ENCODE measurements at places on chromosomes 11 and 22.

DNA sequence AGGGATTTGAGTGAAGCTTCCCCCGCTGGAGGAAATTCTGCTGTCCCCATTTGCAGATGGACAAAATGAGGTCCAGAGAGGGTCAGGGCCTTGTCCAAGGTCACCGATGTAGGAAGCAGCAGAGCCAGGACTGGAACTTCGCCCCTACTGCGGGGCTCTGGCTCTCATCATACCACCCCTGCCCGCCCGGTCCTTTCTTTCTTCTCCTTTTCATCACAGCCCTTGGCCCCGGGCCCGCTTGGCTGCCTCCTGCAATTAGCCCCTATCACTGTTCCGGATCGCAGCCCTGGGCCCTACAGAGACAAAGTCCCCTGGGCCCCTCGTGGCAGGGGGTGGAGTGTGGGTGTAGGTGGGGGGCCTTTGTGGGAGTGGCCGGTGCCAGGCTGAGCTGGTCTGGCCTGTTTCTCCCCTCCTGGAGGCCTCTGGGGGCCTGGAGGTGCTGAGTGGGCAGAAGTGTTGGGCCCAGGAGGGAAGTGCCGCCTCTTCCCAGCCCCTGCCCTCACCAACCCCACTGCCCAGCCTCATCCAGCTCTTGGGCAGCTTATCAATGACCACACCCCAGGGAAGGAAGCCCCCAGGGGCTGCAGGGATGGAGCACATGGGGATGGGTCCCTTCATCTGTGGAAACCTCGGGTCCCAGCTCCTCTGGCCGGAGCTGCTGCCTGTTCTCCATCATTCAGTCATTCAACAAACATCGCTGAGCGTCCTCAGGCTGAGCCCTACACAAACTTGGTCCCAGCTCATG, 3.4 kb downstream of the EMID1 start:
- DNase-seq: no peak

- DNase-seq: no peak
Measured at GRCh38 chr22:50467773-50468440, 6.9 kb downstream of the SBF1 start.

DNA sequence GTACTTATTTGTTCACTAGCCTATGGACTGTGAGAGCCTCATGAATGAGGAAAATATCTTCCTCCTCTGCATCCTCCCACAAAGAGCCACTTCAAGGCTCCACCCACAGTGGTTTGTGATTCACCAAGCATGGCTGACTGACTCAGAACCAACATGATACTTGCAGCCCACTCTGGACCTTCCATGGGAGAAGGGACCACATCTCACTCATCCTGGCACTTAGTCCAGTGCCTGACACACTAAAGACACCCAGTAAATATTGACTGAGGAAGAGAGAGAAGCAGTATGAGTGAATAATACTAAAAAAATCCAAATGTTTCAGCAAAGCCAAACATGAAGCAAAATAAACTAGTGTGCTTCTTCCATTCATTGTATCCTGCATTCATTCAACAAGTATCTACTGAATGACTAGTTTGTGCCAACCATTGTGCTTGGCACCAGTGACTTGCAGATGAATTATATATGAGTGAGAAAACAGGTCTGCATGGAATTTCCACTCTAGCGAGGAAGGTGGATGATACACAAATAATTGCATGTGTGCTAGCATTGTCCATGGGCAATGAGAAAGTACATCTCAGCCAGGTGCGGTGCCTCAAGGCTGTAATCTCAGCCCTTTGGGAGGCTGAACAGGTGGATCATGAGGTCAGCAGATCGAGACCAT, 54.9 kb upstream of the BLID start:
- DNase-seq: peak; percentile 89

- peak; percentile 61 for DNase-seq
Measured at GRCh38 chr11:46896719-46897406, 21.5 kb downstream of the LRP4 start.

DNA sequence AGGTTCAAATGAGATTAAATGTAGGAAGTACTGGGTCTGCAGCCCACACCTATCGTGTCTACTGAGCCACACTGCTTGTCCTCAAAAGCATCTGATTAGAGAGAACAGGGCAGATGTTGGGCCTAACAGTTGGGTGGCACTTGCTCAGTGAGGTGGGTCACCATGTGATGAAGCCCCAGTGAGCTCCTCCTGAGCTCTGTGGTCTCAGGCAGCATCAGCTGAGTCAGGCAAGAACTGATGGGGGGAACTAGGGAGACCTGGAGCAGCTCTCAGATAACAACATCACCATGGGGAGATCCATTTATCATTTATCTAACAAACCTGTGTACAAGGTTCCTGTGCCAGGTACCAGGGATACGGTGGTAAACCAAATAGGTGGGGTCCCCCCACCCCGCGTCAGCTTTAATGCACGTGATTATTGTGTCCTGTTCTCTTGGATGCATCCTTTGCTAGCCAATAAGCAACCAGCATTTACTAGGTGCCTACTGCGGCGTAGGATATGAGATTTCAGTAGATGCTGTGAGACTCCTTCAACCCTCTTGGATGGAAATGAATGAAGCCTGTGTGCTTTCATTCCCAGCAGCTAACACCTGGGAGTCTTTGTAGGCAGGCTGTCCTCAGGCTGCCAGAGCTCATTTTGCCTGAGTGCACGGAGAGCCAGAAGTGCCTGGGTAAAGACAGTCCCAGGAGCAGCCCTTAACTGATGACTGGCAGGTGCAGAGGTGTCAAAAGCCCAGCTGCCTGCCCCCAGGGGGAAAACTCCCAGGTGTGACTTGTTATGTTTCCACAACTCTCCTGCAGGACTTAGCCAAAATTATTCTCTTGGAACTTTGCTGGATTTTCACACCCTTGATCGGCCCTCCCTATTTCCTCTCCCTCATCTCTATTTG, 73.6 kb upstream of the NARS2 start:
- DNase-seq: no peak

- no peak for DNase-seq
Measured at GRCh38 chr22:21866833-21867527, 465 bp downstream of the MAPK1 start.

DNA sequence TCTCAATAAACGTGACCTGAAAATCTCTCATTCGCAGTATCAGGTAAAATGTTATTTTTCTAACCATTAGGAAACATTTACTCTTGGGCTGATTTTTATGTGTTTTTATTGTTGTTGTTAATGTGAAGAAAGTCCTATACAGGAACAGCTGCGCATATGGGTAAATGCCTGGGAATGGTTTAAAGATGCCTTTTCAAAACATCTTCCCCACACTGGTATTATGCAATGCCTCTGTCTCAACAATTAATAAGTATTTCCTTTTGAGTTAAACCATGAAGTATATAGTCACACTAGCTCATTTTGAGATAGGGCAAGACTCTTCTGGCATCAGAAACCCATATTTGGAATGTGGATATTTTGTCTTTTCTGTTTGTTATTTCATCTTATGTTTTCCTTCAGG, 13.7 kb upstream of the LIN7C start:
- DNase-seq: no peak

- no peak for DNase-seq
Measured at GRCh38 chr11:122024278-122024677, 91.7 kb downstream of the BLID start.

GRCh38 chr11:79321263-79321662, 119.6 kb downstream of the TENM4 start:
- peak; percentile 48 for DNase-seq

DNA sequence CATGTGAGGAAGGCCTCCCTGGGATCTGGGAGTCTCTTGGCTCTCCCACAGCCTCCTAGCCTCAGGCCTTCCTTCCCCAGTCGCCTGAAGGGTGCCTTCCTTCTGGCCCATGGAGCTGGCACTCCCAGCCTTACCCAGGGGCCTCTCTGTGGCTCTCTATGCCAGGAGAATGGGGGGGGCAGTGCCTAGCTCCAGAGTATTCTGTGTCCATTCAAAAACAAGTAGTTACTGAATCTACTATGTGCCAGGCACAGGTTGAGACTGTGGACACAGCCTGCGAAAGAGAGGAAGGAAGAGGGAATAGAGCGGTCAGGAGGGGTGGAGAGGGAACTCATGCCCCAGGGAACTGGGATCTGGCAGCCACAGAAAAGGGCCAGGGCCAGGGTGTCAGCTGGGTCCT, 2.7 kb upstream of the PLA2G3 start:
- no peak for DNase-seq

GRCh38 chr11:118251858-118252652, at the start of gene MPZL3:
Gene MPZL3 (minus strand): TSS chr11:118252365. CDS start chr11:118252294, 71 bp downstream.
- peak; percentile 75 for DNase-seq

DNA sequence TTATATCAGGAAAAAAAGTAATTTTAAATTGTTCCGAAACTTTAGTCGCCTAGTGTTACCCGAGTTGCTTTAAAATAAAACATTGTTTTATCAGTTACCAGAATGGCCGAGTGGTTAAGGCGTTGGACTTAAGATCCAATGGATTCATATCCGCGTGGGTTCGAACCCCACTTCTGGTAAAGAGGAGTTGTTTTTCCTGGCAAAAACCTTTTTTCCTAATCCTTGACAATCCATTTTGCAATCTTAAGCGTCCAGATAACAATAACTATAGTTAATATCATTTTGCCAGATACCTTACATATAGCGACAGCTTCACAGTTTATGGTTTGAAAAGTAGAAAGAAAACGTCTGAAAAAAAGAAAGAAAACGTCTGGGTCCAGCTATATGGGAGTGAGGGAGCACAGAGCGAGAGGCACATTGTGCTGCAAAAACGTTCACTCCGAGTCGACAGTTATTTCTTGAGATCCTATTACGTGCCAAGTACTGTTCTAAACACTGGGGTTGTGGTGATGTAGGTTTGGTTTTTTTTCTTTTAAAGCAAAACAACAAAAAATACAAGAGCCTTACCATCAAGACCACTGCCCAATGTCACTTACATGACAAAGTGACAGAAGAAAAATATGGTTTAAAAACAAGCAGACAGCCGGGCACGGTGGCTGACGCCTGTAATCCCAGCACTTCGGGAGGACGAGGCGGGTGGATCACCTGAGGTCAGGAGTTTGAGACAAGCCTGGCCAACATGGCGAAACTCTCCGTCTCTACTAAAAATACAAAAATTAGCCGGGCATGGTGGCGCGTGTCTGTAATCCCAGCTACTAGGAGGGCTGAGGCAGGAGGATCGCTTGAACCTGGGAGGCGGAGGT, 40.6 kb downstream of the OR4D9 start:
- peak; percentile 87 for DNase-seq

DNA sequence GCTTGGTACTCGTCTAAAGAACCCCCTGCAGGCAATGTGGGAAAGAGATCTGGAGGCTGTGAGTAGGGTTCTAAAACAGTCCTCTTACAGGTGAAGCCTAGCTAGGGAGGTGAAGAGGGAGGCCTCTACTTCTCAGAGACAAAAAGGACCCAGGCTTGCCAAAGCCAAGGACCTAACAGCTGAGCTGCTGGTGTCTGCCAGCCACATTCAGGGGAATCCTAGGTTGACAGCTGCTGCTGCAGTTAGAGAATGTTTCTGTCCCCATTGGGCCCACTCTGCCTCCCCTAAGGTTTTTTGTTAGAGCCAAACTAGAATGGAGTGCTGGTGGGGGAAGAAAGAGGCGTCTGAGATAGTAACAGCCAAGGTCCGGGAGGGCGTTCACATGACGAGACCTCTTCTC, 26.6 kb upstream of the TLCD5 start:
- no peak for DNase-seq

DNA sequence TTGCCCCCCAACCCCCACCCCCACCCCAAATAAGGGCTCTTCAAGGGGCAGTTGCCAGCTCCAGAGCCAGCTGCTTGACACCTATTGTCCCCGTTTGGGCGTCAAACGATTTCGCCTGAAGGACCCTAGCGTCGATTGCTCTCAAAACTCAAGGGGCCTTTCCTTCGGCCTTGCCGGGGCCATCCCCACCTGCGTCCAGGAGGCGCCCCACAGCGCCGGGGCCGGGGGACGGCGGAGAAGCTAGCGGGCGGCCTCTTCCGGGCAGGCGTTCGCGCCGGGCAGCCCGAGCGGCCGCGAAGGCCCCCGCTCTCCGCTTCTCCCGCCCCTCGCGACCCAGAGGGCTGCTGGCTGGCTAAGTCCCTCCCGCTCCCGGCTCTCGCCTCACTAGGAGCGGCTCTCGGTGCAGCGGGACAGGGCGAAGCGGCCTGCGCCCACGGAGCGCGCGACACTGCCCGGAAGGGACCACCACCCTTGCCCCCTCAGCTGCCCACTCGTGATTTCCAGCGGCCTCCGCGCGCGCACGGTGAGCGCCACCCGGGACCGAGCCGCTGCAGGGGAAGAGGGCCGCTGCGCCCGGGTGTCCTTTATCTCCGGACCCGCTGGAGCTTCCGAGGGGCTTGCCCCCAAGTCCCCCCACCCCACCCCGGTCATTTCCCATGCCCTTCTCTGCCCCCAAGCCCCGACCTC, at the start of gene CAPRIN1:
CAPRIN1 (plus strand) TSS at position 383 of the 687 bp plus-strand sequence. CDS start 690 bp downstream, outside the sequence.
- DNase-seq: peak; percentile 90

DNA sequence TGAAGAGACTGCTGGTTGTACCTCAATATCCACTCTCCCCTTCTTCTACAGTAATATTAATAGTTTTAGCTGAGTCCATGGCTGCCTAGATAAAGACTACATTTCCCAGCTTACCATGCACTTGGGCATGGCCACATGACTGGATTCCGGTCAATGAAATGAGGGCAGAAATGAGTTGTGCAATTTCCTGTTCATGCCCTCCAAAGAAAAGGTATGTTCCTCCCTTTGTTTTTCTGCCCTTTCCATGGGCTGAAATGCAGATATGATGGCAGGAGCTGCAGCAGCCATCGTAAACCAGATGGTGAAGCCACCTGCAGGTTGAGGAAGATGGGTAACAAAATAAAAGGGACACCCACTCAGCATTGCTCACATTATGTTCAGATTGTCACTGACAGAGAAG, 15.3 kb upstream of the ELFN2 start:
- DNase-seq: peak; percentile 29

- peak; percentile 26 for DNase-seq
Measured at GRCh38 chr11:95659088-95659487, 130.5 kb downstream of the FAM76B start.

DNA sequence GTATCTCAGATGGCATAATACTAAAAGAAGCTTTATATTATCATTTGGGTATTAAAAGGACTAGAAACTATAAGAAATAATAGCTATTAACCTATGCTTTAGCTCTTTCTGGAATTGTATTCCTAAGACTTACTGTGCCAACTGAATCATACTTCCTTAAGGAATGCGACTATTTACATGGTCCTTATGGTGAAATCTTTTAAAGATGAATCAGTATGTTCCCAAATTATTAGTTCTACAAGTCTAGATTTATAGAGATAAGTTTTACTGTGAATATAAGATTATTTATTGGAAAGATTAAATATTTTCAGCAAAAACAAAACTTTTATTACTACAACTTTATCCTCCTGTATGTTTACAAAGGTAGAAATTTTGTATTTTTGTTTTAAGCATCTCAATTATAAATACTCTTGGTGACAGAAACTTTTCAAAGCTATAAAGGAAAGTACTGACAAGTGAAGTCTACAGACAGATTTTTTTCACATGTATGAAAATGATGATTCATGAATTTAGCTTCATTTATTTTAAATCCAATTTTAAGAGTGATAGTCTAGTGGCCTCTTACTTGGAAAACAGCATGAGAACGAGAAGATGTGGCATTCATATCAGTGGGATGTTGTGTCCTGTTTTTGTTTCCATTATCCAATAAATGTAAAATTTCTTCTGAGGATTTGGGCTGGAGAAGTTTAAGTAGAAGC, 17.8 kb downstream of the KIF18A start:
- peak; percentile 74 for DNase-seq

DNA sequence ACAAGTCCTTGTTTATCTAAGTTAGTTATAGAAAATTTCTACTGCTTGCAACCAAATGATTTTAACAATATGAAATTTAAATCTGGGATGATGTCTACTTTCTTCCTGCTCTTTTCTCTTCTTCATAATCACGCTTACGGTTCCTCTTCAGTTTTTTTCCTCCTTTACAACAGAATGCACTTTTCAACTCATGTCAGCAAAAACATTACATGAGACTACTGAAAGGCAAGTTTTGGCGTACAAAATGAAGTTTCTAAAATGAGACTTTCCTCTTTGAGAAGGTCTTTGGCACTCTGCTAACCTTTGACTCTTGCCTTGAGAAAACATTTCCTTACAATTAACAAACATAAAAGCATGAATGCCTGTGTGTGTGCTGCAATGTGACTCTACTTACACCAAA, 23.3 kb downstream of the TMEM123 start:
- DNase-seq: no peak

All from fibroblast of skin of scalp (primary cell).